ENCODE measurements at places on chromosomes 16 and 17. TPM values are rescaled to one million over a fixed set of nuclear protein-coding genes. Genes with fewer than 3 reads are reported as not detected.

GRCh38 chr16:47213761-47214440, 70.2 kb upstream of the NETO2 start:
- no peaks in the 10 kb centered on the region for H3K4me1 ChIP-seq
- H3K27me3 ChIP-seq = no peaks in the 10 kb centered on the region

- no peak overlapping the region for H3K27ac ChIP-seq
- H3K4me1 ChIP-seq = peaks cover 47% of the 10 kb centered on the region
- H3K4me3 ChIP-seq = no peak overlapping the region
- no peaks in the 10 kb centered on the region for H3K36me3 ChIP-seq
- H3K27me3 ChIP-seq = peaks cover 95% of the 10 kb centered on the region
- DNase-seq = no peak
Measured at GRCh38 chr17:72115781-72116525, 4.9 kb upstream of the SOX9 start.

GRCh38 chr16:75250809-75251279, 580 bp downstream of the BCAR1 start:
- H3K36me3 ChIP-seq = no peaks in the 10 kb centered on the region
- DNase-seq = no peak
- peak overlapping the region; percentile 78 for H3K4me3 ChIP-seq
- H3K27ac ChIP-seq = peak overlapping the region; percentile 94

DNA sequence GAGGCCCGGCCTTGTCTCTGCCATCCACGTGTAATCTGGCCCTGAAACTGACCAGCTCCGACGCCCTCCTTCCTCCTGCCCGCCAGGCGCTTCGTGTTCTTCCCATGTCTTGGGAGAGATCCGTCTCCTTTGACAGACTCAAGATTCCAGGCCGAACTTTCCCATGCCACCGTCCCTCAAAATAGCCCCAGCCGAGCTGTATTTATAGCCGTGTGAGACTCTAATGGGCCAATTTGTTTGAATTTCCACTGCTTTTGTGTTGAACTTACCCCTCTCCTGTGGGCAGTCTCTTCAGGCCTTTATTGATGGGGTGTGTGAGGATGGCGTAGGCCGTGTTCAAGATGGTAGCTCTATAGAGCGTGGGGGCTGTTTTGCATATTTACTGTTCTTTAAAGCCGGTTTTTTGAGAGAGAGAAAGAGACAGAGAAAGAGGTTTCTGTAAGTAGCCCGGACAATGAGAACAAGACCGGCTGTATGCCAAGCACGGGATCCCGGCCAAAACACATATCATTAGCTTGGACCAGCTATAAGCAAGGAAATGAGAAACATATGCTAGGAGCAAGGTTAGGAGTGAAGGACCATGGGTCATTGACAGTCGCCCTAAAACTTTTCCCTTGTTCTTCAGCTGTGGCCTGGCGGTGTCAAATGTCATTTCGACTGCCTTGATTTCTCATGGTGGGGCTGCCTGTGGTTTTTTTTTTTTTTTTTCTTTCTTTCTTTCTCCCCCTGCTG, 124.5 kb upstream of the ZFHX3 start:
- no peak overlapping the region for H3K4me3 ChIP-seq
- DNase-seq = no peak
- no peaks in the 10 kb centered on the region for H3K27me3 ChIP-seq
- peaks cover 21% of the 10 kb centered on the region for H3K4me1 ChIP-seq
- H3K27ac ChIP-seq = peak overlapping the region; percentile 55
- H3K36me3 ChIP-seq = no peaks in the 10 kb centered on the region

DNA sequence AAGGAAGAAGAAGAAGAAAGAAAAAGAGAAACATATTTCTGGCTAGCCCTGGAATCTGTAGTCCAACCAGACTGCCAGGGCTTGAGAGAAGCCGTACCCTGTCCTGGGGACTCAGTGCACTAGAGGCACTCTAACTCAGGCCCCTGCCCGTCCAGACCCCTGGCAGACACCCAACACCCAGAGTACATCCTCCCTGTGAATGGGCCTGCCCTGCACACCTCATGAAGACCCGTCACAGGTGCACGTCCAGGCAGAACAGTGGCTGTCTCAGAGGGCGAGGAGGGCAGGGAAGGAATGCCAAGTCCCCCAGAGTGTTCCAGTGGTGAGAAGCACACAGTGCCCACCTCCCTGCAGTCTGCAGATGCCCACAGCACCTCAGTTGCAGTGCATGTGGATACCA, 23.0 kb downstream of the MPG start:
- H3K27ac ChIP-seq = peak overlapping the region; percentile 60
- DNase-seq = no peak
- H3K4me1 ChIP-seq = peaks cover 40% of the 10 kb centered on the region
- H3K27me3 ChIP-seq = no peaks in the 10 kb centered on the region

DNA sequence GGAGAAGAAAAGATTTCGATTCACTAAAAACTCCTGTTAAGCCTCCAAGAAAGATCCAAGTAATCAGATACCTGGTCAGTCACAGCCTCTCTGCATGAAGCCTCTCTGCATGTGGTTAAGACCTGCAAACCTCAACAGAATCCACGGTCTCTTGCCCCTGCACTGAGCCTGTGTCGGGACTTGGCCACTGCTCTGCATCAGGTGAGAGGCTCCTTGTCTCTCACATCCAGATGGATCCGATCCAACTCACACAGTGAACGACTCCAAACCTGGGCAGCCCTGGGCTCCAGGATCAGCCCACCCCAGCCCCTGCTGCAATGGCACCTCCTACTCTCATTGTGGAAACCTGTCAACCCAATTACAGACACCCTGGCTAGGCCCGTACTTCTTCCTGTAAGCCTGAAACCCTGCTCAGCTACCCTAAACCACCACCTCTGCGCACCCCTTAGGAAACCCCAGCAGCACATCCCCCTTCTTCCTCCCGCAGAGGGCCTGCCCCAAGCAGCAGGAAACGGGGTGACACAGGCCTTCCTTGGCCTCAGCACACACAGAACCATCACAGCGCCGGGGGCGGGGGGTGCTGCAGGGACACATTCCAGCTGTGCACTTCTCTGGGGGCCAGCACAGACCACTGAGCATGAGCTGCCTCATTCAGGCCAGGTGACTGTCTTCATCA, 129.5 kb downstream of the ANKRD11 start:
- H3K36me3 ChIP-seq = no peaks in the 10 kb centered on the region
- no peak for DNase-seq
- H3K27me3 ChIP-seq = no peaks in the 10 kb centered on the region
- H3K4me1 ChIP-seq = peaks cover 94% of the 10 kb centered on the region
- H3K4me3 ChIP-seq = no peak overlapping the region
- H3K27ac ChIP-seq = peak overlapping the region; percentile 11

DNA sequence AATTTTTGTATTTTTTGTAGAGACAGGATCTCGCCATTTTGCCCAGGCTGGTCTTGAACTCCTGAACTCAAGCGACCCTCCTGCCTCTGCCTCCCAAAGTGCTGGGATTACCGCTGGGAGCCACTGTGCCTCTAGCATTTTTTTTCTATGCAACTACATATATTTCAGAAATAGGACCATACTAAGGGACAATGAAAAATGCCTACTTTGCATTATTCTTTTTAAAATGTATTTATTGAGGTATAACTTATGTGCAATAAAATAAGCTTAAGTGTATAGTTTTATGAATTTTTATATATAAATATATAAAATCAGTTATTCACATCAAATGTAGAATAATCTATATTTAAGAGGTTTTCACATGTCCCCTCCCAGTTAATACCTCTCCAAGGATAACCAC, 38.1 kb downstream of the KATNIP start:
- DNase-seq = no peak
- H3K27ac ChIP-seq = no peak overlapping the region
- no peak overlapping the region for H3K4me3 ChIP-seq
- H3K36me3 ChIP-seq = peaks cover 14% of the 10 kb centered on the region

GRCh38 chr16:81489547-81490267, 45.1 kb downstream of the CMIP start:
- no peaks in the 10 kb centered on the region for H3K36me3 ChIP-seq
- no peak for DNase-seq
- peaks cover 27% of the 10 kb centered on the region for H3K4me1 ChIP-seq
- no peaks in the 10 kb centered on the region for H3K27me3 ChIP-seq
- no peak overlapping the region for H3K27ac ChIP-seq

DNA sequence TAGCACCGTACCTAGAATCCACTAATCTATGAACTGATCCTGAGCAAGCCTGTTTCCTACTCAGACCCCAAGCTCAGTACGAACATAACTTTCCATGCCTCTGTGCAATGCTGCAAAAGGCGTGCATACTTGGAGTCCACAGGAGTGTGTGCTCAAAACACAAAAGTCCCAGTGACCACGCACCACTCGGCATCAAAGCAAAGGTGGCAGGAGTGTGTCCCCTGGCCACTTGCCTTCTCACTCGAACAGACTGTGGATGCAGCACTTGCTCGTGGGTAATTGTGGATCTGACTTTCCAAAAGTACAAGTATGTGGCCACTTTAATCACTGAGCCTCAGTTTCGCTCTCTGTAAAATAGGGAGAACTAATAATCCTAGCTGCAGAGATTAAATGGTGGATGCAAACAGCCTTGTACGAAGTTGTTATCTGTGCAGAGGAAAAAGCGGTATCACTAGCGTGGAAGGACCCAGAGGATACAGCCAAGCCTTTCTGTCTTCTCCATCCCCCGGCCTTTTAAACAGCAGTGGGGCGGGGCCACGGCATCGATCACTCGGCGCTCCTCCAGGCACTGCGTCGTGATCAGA, 311 bp upstream of the KDM8 start:
- peak overlapping the region; percentile 95 for H3K27ac ChIP-seq
- H3K36me3 ChIP-seq = no peaks in the 10 kb centered on the region
- H3K4me1 ChIP-seq = peaks cover 26% of the 10 kb centered on the region
- no peaks in the 10 kb centered on the region for H3K27me3 ChIP-seq
- peak overlapping the region; percentile 76 for H3K4me3 ChIP-seq

GRCh38 chr17:79925242-79925957, 86.2 kb upstream of the CBX4 start:
- no peak overlapping the region for H3K4me3 ChIP-seq
- no peaks in the 10 kb centered on the region for H3K36me3 ChIP-seq
- peaks cover 19% of the 10 kb centered on the region for H3K4me1 ChIP-seq
- H3K27ac ChIP-seq = no peak overlapping the region

- no peaks in the 10 kb centered on the region for H3K4me1 ChIP-seq
- no peak overlapping the region for H3K27ac ChIP-seq
- no peak for DNase-seq
Measured at GRCh38 chr16:59993101-59993500, 1259.0 kb upstream of the GOT2 start.

DNA sequence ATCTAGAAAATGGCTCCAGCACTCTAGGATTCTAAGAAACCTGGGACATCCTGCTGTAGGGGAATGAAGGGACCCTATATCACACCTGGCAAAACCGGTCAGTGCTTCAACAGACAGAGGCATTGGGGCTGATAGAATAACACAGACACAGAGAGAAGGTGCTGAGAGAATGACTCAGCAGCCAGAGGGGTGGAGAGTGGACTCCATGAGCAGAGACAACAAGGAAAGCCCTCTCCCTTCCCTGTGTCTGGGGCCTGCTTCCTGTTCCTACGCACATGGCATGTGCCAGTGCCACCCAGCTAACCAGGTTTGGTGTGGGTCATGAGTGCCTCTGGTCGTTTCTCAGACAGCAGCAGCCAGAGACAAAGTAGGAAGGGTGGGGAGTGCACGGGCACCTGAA, 140.3 kb downstream of the CCT6B start:
- H3K4me1 ChIP-seq = no peaks in the 10 kb centered on the region
- H3K36me3 ChIP-seq = no peaks in the 10 kb centered on the region
- H3K27me3 ChIP-seq = peaks cover 11% of the 10 kb centered on the region
- DNase-seq = no peak

GRCh38 chr17:27817731-27818130, 17.4 kb upstream of the NOS2 start:
- H3K4me1 ChIP-seq = peaks cover 16% of the 10 kb centered on the region
- no peak overlapping the region for H3K4me3 ChIP-seq
- H3K27ac ChIP-seq = no peak overlapping the region
- DNase-seq = no peak

GRCh38 chr17:35245196-35245486, 2.3 kb downstream of the SLFN5 start:
- H3K36me3 ChIP-seq = no peaks in the 10 kb centered on the region
- H3K4me1 ChIP-seq = peaks cover 53% of the 10 kb centered on the region
- H3K27me3 ChIP-seq = no peaks in the 10 kb centered on the region
- peak overlapping the region; percentile 73 for H3K4me3 ChIP-seq

GRCh38 chr17:40940266-40940665, 2.8 kb upstream of the KRT23 start:
- peaks cover 9% of the 10 kb centered on the region for H3K4me1 ChIP-seq
- no peak overlapping the region for H3K27ac ChIP-seq
- H3K4me3 ChIP-seq = no peak overlapping the region
- no peaks in the 10 kb centered on the region for H3K27me3 ChIP-seq
- H3K36me3 ChIP-seq = no peaks in the 10 kb centered on the region

DNA sequence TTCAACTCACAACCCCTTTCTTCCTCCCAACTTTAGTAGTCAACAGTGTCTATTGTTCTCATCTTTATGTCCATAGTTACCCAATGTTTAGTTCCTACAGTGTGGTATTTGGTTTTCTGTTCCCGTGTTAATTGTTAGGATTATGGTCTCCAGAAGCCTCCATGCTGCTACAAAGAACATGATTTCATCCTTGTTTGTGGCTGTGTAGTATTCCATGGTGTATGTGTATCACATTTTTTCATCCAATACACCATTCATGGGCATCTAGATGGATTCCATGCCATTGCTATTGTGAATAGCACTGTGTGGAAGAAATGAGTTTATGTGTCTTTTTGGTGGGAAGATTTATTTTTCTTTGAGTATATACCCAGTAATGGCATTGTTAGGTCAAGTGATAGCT, 420.3 kb downstream of the XYLT1 start:
- no peak for DNase-seq
- no peaks in the 10 kb centered on the region for H3K36me3 ChIP-seq
- no peaks in the 10 kb centered on the region for H3K4me1 ChIP-seq
- H3K27me3 ChIP-seq = no peaks in the 10 kb centered on the region
- no peak overlapping the region for H3K4me3 ChIP-seq

DNA sequence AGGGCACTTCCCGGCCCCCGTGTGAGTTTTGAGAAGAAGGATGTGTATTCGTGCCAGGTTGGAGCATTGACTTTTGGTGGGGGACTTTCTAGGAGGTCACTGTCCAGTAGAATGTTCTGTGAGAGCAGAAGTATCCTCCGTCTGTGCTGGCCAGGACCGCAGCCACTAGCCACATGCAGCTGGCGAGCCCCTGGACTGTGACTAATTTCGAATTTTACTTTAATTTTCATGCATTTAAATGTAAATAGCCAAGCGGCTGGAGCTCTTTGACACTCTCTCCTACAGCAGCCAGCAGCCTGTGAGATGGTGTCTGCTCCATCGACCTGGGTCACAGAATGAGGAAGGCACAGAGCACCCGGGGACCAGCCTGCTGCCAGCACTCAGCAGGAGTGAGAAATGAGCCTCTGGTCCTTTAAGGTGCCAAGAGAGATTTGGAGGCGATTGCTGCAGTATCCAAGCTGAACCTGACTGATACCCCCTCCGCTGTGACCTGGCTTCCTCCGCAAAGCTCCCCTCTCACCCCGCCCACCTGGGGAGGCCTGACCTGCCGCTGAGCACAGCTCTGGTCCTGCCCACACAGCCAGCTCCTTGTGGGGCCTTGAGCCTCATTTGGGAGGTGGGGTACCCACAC, 7.8 kb downstream of the ATP2A3 start:
- no peak overlapping the region for H3K27ac ChIP-seq

- peaks cover 2% of the 10 kb centered on the region for H3K4me1 ChIP-seq
- H3K36me3 ChIP-seq = peaks cover 24% of the 10 kb centered on the region
- H3K27me3 ChIP-seq = no peaks in the 10 kb centered on the region
Measured at GRCh38 chr16:22364241-22364640, 10.2 kb downstream of the CDR2 start.

GRCh38 chr16:80563066-80563465, 22.3 kb downstream of the DYNLRB2 start:
- H3K4me3 ChIP-seq = no peak overlapping the region
- H3K27me3 ChIP-seq = no peaks in the 10 kb centered on the region
- no peaks in the 10 kb centered on the region for H3K4me1 ChIP-seq

The SP6 gene
- total RNA-seq = 0.33 TPM

The CFAP119 gene
- total RNA-seq = 0.58 TPM

The FOXJ1 gene
- total RNA-seq = not detected

The AANAT gene
- total RNA-seq = not detected

The KRTAP2-1 gene
- not detected for total RNA-seq
